Suppressor macrophage treated with lipopolysaccharide for 1 hour (primary cell): ENCODE measurements at places on chromosomes 2 and 18.

- DNase-seq = no peak
These were observed 132.1 kb upstream of the SERPINE2 start for GRCh38 chr2:224171226-224171625.

DNA sequence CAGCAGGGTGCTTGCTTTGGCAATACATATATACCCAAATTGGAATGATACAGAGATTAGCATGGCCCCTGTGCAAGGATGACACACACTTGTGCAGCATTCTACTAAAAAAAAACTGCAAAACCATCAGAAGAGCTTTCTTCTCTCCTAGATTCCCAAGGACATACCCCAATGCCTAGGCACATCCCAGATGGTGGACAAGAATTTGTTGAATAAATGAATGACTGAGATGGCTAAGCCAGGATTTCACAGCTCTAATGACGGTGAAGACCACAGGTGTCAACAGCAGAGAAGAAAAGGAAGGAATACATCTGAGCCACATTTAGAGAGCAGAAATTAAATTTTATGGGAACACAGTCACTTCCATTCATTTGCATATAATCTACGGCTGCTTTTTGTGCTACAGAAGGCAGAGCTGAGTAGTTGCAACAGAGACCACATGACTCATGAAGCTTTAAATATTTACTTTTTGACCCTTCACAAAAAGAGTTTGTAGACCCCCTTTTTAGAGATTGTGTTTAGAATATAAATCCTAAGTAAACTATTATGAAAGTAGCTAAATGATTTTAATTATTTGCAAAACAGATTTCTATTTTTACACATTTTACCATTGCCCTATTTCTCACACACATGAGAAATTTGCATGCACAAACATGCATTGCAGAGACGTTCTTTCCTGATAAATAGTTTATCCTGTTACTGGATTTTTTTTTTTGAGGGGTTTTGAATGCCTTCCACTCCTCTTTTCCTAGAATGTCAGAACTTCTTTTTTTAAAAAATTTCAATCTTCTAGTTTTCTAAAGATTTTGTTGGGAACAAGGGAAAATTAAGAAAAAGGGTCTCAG, 119.0 kb downstream of the PMAIP1 start:
- no peak for DNase-seq

GRCh38 chr2:135063210-135063609, 11.1 kb downstream of the RAB3GAP1 start:
- DNase-seq = no peak

DNA sequence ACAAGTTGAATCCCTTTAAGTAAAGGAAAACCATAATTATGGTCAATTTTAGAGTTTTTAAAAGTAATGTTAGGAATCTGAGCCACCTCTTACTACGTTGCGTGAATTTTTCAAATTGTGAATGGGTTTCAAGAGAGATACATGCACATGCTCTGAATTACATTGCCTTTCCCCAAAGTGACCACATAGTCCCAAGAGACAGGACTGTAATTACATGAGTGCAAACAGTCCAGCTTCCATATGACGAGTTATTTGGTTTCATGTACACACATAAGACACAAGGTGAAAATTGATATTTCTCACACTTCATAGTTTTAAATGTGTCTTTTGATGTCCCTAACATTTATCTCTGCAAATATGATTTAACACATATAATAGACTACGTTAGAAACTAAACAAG, 850.8 kb downstream of the LRP1B start:
- no peak for DNase-seq

DNA sequence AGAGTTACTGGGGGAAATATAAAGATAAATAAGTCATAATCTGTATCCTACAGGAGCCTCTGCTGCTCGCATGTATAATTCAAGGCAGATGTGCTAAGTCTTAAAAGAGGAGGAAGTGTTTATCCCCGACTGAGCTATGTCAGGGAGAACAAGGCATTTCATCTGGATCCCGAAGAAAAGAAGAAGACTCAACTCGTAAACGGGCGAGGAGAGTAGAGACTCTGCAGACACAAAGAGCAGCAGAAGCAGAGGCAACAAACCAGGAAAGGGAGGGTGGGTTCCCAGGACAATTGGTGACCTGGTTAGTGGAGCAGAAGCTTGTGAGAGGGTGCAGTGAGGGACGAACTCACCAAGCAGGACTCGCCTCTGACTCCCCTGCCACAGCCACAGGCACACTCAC, 368.6 kb downstream of the EIPR1 start:
- DNase-seq = no peak

DNA sequence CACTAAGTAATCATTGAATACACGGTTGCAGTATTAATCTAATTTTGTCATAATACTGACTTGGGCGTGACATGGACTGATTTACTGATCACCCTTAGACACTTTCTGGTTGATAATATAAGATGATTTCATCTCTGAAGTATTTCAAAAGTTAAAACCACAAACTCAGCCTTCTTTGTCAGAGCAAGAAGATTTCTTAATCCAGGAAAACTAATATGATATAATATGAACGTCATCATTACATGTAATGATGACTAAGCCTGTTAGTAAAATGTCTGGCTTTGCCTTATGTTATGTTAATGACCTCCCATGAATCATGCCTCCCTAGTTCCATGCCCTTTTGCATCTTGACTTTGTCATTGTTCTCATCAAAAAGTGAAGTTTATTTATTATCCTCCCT, 1325.0 kb upstream of the CDH2 start:
- DNase-seq = no peak

GRCh38 chr2:45255563-45255962, 246.3 kb upstream of the SIX2 start:
- DNase-seq = peak; percentile 60

GRCh38 chr2:173652311-173652710, 297.6 kb downstream of the CDCA7 start:
- DNase-seq = no peak

GRCh38 chr2:216635171-216635570, 2.0 kb downstream of the IGFBP2 start:
- DNase-seq = no peak

DNA sequence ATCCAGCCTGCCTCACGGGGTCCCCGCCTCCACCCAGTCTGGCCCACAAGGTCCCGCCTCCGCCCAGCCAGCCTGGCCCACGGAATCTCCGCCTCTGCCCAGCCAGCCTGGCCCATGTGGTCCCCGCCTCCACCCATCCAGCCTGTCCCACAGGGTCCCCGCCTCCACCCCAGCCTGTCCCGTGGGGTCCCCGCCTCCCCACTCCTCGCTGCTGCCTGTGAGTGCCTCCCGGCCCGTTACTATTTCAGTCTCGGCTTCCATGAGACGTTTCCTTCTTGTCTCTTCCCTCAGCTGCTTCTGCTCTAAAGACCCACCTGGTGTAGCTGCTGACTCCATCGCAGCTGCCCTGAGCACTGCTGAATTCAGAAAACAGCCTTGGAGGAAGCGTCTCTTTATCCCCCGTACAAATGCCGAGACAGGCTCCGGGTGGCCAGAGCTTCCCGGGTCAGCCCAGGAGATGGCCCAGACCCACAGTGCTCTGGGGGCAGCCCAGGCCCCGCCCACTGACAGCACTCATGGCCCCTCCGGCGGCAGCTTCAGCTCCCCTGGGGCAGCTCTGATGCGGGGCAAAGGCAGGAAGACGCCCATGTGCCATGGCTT, 69.8 kb downstream of the NFATC1 start:
- DNase-seq = no peak

DNA sequence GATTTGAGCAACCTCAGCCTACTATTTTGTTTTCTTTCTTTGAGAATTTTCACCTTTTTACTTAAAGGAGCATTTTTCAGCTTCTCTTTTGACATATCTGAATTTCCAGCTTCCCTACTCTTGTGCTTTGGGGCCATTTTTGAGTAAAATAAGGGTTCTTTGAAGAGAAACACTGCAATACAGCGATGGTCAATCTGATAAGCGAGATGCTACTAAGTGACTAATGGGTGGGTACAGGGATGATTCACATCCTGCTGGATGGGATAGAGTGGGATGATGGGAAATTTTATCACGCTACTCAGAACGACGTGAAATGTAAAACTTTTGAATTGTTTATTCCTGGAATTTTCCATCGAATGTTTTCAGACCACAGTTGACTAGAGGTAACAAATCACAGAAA, 211.5 kb downstream of the TMEM247 start:
- no peak for DNase-seq

- DNase-seq = no peak
These were observed 115.6 kb downstream of the IRS1 start for GRCh38 chr2:226683944-226684562.

DNA sequence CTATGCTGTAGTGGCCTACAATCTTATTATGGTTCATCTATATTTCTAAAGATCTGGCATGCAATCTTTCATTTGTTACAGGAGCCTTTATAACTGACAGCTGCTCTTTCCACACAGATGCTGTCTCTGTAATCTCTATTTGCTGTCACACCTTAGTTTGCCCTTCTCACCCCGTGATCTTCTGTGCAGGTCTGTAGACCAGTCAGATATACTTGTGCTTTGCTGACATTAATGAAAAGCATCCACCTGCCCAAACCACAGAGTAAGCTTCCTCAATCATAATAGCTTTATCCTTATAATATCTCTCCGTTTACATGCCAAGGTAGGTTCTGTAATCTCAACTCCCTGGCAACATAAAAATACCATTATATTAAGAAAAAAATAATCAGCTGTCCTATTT, 122.4 kb downstream of the GRB14 start:
- DNase-seq = no peak

DNA sequence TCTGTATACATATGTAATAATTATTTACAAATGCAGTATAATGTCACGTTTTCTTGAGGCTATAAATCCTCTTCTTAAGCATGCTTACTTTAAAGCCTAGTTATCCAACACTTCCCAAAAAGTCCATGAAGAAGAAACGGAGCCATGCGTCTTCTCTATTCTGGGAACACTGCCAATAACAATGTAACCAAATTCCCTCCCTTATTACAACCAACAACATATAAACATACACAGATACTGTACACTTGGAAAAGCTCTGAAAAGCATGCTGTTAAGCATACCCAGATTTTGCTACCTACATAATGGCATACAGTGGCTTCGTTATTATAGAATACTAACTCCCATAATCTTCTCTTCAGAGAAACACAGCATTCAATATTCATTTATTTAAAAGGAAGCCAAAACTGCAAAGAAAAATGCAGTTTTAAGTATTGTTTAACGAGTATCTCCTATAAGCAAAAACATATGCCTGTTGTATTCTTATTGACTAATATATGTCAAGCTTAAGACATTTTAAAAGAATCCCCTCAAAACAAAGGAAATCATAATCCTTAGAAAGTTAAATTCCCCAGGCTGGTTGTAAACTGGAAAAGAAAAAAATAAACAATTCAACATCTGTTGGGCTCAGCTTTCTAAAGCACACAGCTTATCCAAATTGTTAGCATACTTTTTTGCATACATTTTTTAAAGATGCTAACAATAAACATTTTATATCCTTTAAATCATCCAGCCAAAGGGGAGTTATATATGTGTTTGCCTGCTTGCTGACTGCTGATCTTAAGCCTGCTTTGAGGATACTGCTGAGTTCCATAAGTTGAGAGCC, 83.4 kb downstream of the SLC25A12 start:
- no peak for DNase-seq

GRCh38 chr18:78871618-78872017, 108.0 kb upstream of the SALL3 start:
- DNase-seq = no peak
